ENCODE measurements at places on chromosomes 6 and 20.

DNA sequence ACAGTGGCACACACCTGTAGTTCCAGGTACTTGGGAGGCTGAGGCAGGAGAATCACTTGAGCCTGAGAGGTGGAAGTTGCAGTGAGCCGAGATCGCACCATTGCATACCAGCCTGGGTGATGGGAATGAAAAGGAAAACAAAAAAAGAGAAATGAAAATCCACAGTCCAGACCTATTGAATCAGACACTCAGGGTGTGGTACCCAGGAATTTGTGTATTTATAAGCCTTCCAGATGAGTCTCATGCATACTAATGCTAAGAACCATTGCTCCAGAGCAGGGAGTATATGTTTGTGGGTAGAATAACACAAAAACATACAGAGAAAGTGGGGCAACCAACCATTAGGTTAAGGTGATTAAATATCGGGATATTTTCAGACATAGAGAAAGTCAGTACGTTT, 36.1 kb upstream of the PLCB4 start:
- no peak for DNase-seq

GRCh38 chr6:159996087-159996622, 27.3 kb downstream of the IGF2R start:
- no peak for DNase-seq

DNA sequence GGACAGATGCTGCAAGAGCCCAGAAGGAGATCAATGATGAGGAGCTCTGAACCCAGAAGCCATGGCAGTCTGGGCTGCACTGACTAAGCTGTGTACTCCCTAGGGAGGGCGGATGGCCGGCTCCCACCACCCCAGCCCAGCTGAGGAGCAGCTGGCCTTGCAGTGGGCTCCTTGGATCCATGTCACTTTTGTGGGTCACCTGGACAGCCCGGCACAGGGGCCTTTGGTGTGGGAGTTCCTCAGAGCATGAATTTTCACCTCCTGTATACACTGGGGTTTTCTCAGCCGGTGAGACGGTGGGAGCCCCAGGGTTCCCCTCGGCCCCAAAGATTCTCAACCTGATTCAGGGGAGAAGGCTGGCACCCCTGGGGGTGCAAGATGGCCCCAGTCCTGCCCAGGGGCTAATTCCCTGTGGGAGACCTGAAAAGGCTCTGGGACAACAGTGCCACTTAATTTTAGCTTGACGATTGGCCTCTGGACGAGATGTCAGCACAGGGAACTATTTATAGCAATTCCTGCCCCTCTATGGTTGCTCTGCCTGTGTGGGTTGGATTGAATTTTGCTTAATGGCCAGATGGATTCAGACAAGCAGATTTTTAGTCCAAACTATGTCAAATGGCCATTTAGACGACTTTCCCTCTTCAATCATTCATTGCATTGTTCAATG, 121.6 kb upstream of the PMEPA1 start:
- no peak for DNase-seq

GRCh38 chr6:159100395-159101182, 55.8 kb upstream of the TAGAP start:
- DNase-seq: no peak
